Left renal pelvis (tissue), 4 donors: ENCODE measurements at places on chromosomes 11 and 22.

GRCh38 chr11:134332189-134332631 lies 422 bp downstream of the GLB1L2 start:
- DNase-seq = no peak

DNA sequence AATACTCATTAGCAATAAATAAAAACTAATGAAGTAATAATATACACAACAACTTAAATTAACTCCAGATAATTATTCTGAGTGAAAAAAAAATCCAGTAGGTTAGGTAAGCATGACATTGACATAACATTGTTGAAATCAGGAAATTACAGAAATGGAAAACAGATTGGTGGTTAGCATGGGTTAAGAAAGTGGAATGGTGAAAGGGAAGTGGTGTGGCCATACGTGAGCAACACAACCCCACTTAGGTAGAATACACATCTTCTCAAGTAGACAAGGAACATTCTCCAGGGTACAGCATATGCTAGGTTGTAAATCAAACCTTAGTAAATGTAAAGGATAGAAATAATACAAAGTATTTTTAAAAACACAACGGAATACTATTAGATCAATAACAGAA lies 30.2 kb upstream of the CLTCL1 start:
- DNase-seq = no peak

DNA sequence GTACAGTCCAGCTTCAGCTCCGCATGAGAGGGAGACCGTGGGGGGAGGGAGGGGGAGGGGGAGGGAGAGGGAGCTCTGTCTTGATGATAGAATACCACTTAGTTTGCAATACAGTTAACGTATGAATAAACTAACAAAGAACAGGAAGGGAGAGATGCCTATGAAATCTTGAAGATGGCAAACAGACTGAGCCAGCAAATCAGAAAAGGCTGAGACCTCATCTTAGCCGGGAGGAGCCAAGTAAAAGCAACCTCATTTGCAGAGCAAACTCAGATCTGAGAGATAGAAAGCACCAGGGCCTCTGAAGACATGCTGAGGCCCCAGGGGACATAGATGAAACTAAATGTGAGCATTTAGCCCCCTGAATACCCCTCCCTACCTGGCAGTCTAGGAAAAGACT lies 23.0 kb downstream of the APLP2 start:
- no peak for DNase-seq

GRCh38 chr22:20080445-20080775 lies 369 bp downstream of the DGCR8 start:
- DNase-seq = no peak

DNA sequence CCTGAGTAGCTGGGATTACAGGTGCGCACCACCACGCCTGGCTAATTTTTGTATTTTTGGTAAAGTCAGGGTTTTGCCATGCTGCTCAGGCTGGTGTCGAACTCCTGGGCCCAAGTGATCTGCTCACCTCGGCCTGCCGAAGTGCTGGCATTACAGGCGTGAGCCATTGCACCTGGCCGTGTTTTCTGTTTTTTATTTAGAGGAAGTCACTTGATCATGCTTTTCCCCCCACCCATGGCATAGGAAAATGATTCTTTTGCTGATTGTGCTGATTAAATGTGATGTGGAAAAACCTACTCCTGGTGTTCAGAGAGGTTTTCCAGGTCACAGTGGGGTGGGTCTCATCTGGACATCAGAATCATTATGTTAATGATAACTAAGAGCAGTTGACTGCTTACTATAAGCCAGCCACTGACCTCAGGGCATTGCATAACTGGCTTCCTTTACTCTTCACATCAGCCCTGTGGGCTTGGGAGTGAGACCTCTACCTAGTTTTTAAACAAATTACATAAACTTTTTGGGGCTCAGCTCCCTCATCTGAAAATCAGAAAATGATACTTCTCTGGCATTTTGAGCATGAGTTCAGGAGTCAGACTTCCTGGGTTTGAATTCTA lies 71.0 kb downstream of the PTPRJ start:
- DNase-seq = no peak

GRCh38 chr11:89321401-89321800 lies 143.7 kb downstream of the TYR start:
- DNase-seq = no peak

GRCh38 chr22:29158546-29158945 lies 47.1 kb upstream of the EMID1 start:
- DNase-seq = no peak

DNA sequence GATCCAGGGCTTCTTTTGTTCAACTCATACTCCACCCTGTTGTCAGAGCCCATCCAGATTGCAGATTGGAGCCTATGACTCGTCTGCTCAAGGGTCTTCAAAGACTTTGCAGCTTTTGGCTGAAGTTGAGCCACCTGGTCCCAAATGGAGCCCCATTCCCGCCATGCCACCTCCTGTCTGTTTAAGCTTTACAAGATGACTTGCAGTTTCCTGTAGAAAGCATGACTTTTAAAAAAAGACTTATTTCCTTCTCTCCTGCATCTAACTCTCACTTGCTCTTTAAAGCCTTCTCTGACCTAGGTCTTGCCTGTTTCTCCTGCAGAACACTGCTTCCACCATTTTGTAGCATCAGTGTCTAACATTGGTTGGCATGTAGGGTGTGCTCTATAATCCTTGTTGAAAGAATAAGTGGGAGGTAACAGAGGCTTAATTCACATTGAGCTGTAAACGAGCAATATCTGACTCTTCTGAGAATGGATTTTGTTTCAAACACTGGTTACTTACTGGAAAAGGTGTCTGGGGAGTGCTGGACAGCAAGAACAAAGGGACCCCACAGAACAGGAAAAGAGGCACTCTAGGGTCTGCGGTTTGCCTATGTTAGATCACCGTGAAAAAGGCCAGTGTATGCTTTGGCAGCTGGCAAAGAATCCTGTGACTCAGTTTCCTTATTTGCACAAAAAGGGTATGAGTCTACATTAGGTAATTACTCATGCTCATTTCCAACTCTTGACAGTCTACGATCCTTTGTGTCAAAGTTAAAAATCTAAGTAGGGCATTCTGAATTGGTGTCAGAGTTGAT lies 30.3 kb downstream of the NF2 start:
- DNase-seq = no peak
